Kidney glomerular epithelial cell (primary cell): ENCODE measurements at places on chromosomes 16 and 17.

DNA sequence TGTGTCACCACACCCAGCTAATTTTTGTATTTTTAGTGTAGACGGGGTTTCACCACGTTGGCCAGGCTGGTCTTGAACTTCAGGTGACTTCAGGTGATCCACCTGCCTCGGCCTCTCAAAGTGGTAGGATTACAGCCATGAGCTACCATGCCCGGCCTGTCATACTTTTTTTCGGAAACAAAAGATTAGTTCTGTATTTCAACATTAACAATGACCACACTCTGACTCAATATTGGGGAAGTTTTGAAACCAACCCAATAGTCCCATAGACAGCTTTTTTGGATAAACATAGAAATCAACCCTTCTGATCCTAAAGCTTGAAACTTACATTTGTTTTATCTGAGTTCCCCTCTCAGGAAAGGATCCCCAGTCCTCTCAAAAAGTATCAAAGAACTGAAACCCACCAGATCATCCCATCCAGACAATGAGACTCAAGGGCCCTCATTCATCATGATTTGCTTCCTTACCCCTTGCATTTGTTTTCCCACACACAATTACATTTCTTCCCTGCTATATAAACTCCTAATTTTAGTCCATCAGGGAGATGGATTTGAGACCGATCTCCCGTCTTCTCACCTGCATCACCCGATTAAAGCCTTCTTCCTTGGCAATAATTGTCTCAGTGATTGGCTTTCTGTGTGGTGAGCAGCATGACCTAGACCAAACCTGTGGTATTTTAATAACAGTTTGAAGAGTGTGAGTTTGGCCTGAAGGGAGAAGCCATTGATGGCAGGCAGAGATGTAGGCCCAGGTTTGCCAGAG is 7.2 kb upstream of the AGRP start:
- DNase-seq = no peak

DNA sequence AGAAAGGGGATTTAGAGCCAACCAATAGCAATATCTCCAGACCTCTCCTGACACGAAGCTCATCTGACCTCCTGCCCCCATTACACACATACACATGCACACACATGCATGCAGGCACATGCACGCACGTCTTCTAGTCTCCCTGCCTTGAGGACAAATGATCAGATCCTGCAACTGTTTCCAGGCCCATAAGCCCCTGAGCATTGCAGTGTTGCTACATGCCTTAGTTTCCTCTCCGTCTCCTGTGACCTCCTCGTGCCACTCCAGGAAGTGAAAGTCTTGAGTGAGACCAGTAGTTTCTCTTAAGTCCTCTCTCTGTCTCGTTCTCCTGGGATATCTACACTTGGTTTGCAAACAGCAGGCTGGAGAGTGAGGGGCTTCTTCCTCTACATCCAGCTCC is 8.2 kb downstream of the CIITA start:
- DNase-seq = no peak

GRCh38 chr17:31609996-31610910 is 218.8 kb downstream of the RAB11FIP4 start:
- no peak for DNase-seq

DNA sequence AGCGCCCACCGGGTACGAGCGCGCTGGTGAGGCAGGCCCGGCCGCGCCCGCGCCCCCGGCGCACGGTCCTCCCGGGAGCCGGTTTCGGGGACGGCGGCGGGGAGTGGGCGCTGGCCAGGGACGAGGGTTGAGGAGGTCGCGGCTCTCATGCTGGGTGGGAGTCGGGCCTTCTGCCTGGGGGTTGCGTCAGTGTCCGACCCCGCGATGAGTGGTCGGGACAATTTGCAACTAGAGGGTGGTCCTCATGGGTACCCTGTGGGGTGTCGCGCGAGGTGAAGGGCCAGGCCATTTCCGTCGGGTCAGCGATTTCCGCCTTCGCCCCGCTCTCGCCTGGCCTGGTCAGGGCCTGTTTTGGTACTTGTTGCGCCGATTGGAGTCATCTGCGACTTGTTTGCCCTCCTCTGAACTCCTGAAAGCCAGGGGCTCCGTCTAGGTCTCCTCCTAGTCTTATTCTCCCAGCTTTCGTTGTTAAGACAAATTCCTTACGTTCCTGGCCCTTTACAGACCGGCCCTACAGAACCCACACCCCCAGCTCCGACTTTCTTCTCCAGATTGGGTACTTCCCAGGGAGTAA is 14.9 kb downstream of the NAA60 start:
- peak; percentile 18 for DNase-seq

DNA sequence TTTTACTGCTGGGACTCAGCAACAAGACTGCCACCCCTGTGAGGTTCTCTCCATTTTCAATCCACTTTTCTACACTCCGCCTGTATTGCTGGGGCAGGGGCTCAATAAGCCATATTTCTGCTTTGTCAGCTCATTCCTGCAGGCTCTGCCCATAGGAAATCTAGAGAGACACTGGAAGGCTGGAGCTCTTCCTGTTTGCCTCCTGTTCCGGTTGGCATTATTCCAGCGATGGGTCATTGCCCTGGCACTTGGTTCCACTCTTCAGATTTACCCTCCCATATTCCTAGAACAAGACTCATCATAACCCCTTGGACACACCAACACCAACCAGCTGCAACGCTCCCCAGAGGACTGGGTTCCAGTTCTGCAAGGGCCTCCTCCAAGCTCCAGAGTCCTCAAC is 210.4 kb downstream of the CA10 start:
- DNase-seq = peak; percentile 14

GRCh38 chr16:21613361-21613760 is 14.0 kb downstream of the METTL9 start:
- DNase-seq = no peak
